ENCODE measurements at places on chromosomes 5 and 9. TPM values are rescaled to one million over a fixed set of nuclear protein-coding genes. Genes with fewer than 3 reads are reported as not detected.

GRCh38 chr5:2129568-2130272, 247.0 kb upstream of the IRX4 start:
- H3K27me3 ChIP-seq = no peaks in the 10 kb centered on the region
- H3K4me1 ChIP-seq = no peaks in the 10 kb centered on the region
- no peak overlapping the region for H3K27ac ChIP-seq
- no peak for DNase-seq
- no peaks in the 10 kb centered on the region for H3K36me3 ChIP-seq

- no peak overlapping the region for H3K4me3 ChIP-seq
- peaks cover 4% of the 10 kb centered on the region for H3K36me3 ChIP-seq
- no peak overlapping the region for H3K27ac ChIP-seq
- no peak for DNase-seq
- peaks cover 41% of the 10 kb centered on the region for H3K4me1 ChIP-seq
These were observed 67.2 kb upstream of the SLC25A51 start for GRCh38 chr9:37971108-37971459.

GRCh38 chr9:11235061-11235460, 622.3 kb upstream of the PTPRD start:
- no peaks in the 10 kb centered on the region for H3K27me3 ChIP-seq
- no peaks in the 10 kb centered on the region for H3K36me3 ChIP-seq
- no peaks in the 10 kb centered on the region for H3K4me1 ChIP-seq
- no peak overlapping the region for H3K27ac ChIP-seq

- H3K4me3 ChIP-seq = no peak overlapping the region
- H3K27ac ChIP-seq = no peak overlapping the region
- no peaks in the 10 kb centered on the region for H3K4me1 ChIP-seq
- H3K27me3 ChIP-seq = no peaks in the 10 kb centered on the region
These were observed 59.0 kb downstream of the PCDHGC5 start for GRCh38 chr5:141547921-141548320.

DNA sequence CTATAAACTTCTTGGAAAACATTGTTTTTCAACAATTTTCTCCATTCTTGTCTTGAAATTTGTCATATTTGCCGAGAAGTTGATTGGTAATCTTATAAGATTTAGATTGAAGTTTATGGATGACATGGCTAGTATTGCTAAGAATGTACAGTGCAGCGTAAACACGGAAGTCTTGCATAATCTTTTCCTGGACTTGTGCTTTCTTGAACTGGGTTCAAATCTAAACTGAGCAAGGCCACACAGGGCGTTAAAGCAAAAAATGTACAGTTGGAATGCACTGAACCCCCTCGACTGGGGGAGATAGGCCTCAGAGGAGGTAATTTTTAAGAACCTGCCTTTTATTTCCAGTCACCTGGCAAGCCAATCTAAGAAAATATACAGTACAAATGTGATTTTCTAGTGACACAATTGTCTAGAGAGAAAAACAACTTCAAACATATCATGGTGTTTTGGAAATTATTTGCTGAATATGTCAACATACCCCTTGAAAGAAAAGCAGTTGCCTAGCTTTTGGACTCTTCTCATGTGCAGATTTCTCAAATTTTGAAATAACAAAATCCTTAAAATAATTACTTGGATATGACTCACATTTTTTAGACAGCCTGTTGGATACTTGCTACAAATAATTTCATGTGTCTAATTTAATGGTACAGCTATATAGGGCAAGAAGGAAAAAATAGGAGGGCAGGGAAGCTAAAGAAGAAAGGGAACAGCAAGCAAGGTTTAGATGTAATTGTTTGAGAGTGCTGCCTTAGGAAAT, 18.5 kb upstream of the GAS1 start:
- H3K27me3 ChIP-seq = no peaks in the 10 kb centered on the region
- no peak for DNase-seq
- H3K4me3 ChIP-seq = no peak overlapping the region
- no peaks in the 10 kb centered on the region for H3K36me3 ChIP-seq

DNA sequence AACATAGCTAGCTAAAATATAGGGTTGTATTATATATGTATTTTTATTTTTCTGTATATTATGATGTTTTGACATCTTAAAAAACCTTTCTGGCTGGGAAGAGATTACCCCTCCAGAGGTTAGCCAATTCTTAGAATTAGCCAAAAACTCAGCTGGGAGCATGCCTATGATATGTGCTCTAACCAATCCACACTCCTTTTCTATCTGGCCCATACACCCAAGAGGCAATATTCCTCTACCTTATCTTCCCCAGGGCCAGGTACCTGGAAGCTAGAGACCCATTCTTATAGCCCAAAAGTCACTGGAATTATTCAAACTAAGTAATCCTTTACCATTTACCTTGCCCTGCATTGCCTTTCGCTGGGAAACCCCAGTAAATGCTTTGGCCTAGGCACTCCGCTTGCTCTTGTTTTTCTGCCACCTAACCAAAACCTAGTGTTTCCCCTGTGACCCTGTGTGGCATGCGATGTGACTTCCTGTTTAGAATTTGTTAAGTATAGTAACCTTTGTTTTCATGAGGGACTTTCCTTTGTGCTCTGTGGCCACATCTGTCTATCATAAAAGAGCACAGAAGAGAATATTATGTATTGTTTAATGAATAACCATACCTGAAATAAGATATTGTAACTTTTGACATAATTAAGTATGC, 37.4 kb downstream of the CSNK1G3 start:
- H3K4me1 ChIP-seq = peaks cover 2% of the 10 kb centered on the region
- DNase-seq = no peak

GRCh38 chr5:155504606-155505005, 491.1 kb downstream of the KIF4B start:
- no peak for DNase-seq
- no peaks in the 10 kb centered on the region for H3K36me3 ChIP-seq
- no peaks in the 10 kb centered on the region for H3K27me3 ChIP-seq
- no peak overlapping the region for H3K27ac ChIP-seq

DNA sequence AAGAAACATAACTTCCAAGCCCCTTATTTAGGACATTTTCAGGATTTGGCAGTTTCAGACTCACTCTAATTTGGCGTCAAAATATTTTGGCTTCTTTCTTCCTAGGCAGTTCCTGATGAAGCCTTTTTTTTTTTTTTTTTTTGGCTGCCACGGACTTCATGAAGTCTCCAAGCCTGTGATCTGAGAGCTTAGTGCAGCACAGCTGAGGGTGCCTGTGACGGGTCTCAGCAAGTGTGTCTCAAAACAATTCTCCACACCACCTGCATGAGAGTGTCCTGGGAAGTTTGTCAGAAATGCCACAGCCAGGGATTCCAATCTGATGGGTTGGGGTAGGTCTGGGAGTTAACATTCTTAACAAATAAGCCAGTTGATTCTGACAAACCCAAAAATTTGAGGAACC, 6.0 kb upstream of the ESM1 start:
- DNase-seq = no peak
- H3K27me3 ChIP-seq = peaks cover 3% of the 10 kb centered on the region
- H3K4me1 ChIP-seq = no peaks in the 10 kb centered on the region
- H3K36me3 ChIP-seq = no peaks in the 10 kb centered on the region

GRCh38 chr9:36823466-36823865, 210.6 kb downstream of the PAX5 start:
- peaks cover 9% of the 10 kb centered on the region for H3K27me3 ChIP-seq
- no peak overlapping the region for H3K4me3 ChIP-seq
- H3K27ac ChIP-seq = no peak overlapping the region

- H3K4me1 ChIP-seq = no peaks in the 10 kb centered on the region
- no peak overlapping the region for H3K27ac ChIP-seq
- no peaks in the 10 kb centered on the region for H3K36me3 ChIP-seq
- no peak overlapping the region for H3K4me3 ChIP-seq
- no peaks in the 10 kb centered on the region for H3K27me3 ChIP-seq
These were observed 185.2 kb upstream of the KLF4 start for GRCh38 chr9:107674721-107675277.

- H3K36me3 ChIP-seq = no peaks in the 10 kb centered on the region
- DNase-seq = no peak
- peaks cover 4% of the 10 kb centered on the region for H3K4me1 ChIP-seq
- H3K4me3 ChIP-seq = no peak overlapping the region
These were observed 80.8 kb downstream of the MAPKAP1 start for GRCh38 chr9:125626187-125626586.

DNA sequence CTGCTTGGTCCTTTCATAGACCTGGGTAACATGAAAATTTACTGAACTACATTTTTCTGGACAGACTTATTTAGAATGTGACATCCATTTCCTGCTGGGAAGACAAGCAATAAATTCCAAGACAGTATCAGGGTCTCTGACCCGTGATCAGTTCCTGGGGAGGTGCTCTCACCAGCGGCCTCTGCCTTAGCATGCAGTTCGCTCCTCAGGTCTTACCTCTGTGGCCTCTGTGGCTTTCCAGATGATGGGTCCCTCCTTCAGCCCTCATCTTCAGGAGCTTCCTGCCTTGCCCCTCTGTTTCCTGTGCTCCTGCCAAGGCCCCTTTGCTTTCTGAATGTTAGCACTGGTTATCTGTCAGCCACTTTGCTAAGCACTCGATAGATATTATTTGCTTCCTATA, 66.4 kb downstream of the CMYA5 start:
- H3K36me3 ChIP-seq = no peaks in the 10 kb centered on the region
- DNase-seq = no peak
- no peak overlapping the region for H3K27ac ChIP-seq
- H3K27me3 ChIP-seq = peaks cover 7% of the 10 kb centered on the region
- no peaks in the 10 kb centered on the region for H3K4me1 ChIP-seq

DNA sequence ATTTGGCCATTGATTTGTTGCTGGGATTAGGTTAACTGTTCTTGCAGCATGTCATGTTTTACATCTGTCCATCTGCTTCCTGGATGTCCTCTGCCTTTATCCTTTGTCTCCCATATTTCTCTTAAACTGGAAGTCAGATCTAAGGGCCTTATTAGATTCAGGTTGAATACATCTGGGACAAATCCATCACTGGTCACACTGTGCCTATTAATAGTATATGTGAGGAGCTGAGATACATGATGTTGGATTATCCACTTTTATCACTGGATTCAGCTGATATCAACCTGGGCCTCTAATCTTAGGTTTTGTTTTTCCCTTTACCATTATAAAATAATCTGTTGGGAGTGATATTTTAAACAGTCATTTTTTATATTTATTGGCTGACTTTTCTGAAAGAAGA, 41.8 kb upstream of the ROPN1L start:
- no peak overlapping the region for H3K4me3 ChIP-seq
- H3K36me3 ChIP-seq = peaks cover 62% of the 10 kb centered on the region
- DNase-seq = no peak
- H3K27me3 ChIP-seq = no peaks in the 10 kb centered on the region
- no peaks in the 10 kb centered on the region for H3K4me1 ChIP-seq

- H3K27ac ChIP-seq = no peak overlapping the region
- no peaks in the 10 kb centered on the region for H3K36me3 ChIP-seq
- H3K4me1 ChIP-seq = no peaks in the 10 kb centered on the region
- no peak overlapping the region for H3K4me3 ChIP-seq
- H3K27me3 ChIP-seq = no peaks in the 10 kb centered on the region
These were observed 21.3 kb upstream of the TMOD1 start for GRCh38 chr9:97480174-97480573.

DNA sequence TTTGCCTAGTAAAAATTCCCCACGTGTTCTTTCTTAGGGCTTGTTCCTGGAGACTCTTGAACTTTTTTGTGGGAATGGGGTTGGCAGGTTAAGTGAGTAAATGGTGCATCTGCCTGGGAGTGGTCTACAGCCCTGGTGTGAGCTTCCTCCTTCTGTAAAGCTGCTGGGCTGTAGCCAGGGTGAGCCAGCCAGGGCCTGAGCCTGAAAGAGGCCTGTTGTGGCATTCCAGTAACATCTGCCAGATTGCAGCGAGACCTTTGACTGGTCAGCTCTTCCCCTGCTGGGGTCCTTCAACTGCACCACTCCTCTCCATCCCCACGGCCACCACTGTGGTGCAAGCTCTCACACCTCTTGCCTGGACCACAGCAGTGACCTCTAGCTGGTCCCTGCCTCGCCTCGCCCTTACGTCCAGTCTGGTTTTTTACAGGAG, 47.5 kb downstream of the SLC22A5 start:
- no peak overlapping the region for H3K4me3 ChIP-seq
- no peaks in the 10 kb centered on the region for H3K36me3 ChIP-seq
- H3K27me3 ChIP-seq = no peaks in the 10 kb centered on the region

DNA sequence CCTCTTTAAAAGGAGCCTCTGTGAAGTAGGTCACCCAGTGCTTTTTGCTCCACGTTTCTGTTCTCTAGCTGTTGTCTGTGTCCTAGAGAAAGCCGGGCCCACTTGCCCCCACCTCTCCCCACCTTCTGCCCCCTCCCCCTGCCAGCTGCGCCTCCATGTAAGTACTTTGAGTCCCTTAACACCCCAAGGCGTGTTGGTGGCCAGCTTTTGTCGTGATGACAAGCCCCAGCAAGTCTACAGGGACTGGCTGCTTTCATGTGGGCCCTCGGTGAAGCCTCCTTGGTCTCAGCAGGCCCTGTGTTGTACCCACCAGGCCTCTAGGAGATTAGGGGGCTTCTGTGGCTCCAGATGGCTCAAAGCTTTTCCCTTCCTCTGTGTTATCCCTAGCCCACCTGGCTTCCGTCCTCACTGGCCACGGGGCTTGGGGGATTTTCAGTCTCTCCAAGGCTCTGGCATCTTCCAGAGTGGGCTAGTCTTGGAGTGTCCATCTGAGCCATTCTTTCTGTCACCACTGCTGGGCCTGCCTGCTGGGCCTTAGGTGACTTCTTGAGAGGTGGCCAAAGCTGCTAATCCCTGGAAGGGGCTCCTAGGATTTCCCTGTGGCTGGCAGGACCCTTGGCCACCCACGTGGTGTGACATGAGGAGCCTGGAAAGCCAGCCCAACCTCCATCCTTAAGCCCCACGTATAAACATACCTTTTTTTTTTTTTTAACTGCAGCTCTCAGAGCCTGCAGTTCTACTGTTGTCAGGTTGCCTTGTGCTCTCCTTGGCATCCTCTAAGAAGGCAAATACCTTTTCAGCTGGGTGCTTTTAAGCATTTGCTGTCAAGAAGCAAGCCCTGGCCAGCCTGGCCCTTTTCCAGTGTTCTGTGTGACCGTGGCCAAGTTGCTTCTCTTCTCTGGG, 1.1 kb upstream of the NDST1 start:
- no peaks in the 10 kb centered on the region for H3K36me3 ChIP-seq
- H3K27ac ChIP-seq = peak overlapping the region; percentile 45

DNA sequence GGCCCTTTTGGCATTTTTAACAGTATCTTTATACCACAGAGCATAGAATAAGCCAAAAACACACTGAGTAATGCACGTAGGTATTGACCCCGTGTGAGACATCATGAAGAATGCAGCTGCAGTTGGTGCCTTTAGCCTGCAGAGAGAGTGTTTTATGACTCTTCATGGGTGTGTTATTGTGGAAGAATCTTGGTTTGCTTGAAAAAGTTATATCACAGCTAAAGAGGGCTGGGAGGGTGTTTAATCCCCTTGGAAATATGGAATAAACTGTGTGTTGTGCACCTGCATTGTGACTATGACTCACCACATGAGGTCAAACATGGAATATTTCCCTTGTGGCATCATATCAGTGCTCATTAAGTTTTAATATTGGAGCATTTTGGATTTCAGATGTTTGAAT, 458.7 kb downstream of the CDH9 start:
- no peak for DNase-seq
- H3K36me3 ChIP-seq = no peaks in the 10 kb centered on the region
- no peaks in the 10 kb centered on the region for H3K27me3 ChIP-seq

SPINK7 gene
- not detected for total RNA-seq

PDLIM4 gene
- 9.9 TPM for total RNA-seq

PDE6A gene
- total RNA-seq = 0.33 TPM

GARIN3 gene
- total RNA-seq = not detected

NMUR2 gene
- not detected for total RNA-seq

SH3GL2 gene
- total RNA-seq = not detected

BAAT gene
- total RNA-seq = 0.08 TPM

Data from Panc1 (cell line).